Chondrocyte (in vitro differentiated cells): ENCODE measurements at places on chromosomes 12 and 14. TPM values are rescaled to one million over a fixed set of nuclear protein-coding genes. Genes with fewer than 3 reads are reported as not detected.

DNA sequence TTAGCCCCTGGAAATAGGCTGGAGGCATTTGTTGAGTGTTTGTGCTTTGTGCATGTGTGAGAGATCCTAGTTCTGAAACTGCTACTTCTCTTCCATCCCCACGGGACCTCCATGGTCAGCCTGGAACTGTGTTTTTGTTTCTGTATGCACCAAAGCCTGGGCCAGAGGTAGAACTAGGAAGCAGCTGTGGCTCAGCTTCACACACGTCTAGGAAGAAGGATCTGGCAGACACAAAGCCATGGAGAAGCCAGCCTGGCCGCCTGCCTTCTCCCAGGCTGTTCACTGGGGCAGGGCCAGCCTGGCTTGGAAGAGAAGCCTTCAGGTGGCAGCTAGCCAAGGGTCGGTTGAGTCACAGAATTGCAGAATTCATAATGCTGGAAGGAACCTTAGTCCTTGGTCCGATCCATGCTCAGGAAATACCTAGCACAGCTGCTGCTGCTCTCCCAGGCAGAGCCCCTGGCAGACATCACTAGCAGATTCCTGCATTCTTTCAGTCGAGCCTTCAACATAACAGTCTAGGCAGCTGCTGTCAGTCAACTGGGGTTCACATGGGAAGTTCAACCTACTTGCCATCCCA lies 27.0 kb downstream of the RIN3 start:
- DNase-seq = no peak

DNA sequence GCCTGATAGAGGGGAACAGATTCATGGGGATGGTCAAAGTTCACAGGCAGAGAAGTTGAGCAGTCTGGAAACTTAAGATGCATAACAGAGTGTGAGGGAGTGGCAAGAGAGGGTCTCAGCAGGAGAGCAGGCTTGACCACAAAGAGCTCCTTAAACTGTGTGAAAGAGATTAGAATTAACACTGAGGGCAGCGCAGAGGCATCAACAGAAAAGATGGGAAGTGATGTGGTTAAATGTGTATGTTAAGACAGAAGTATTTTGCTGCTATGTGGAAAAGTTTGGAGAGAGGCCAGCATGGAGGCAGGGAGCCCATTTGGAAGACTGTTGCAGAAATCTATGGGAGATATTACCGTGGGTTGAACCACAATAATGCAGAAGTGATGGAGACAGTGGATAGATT lies 122.7 kb upstream of the LMNTD1 start:
- DNase-seq = no peak

- no peak for DNase-seq
These were observed 807.3 kb upstream of the TMEM132C start for GRCh38 chr12:127459687-127460086.

DNA sequence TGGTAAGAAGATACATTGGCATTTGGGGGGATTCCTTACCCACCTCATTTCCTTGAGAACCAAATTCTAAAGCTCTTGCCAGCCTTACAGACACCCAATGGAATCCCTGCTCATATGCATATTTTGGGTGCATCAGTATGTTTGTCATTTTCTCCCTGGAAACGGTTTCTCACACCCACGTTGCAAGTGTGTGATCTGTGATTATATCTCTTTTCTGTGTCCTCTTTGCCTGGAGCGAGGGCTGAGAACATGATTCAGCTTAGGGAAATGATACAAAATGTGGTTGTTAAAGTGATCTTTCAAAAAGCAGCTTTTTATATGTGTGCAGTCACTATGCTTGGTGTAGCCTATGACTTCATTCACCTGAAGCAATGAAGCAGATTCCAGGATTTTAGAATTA lies 52.0 kb downstream of the KCNMB4 start:
- no peak for DNase-seq

GRCh38 chr14:61089126-61089750 lies 108.2 kb downstream of the SLC38A6 start:
- no peak for DNase-seq

DNA sequence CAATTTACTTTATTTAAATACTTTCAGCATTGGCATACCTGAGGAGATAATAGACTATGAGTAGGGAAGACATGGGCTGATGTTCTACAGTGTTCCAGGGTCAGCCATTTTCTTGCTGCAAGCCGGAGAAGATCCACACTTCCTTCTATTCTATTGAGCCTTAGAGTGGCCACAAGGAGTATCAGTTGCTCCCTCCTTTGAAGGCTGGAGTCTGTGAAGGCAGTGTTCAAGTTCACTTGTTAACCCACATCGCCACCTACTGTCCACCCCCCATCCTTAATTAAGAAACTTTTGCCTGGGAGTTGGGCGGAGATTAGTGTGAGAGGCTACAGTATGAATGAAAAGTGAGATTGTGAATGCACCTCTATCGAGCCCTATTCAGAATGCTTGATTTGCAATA lies 666.6 kb downstream of the NRXN3 start:
- no peak for DNase-seq

DNA sequence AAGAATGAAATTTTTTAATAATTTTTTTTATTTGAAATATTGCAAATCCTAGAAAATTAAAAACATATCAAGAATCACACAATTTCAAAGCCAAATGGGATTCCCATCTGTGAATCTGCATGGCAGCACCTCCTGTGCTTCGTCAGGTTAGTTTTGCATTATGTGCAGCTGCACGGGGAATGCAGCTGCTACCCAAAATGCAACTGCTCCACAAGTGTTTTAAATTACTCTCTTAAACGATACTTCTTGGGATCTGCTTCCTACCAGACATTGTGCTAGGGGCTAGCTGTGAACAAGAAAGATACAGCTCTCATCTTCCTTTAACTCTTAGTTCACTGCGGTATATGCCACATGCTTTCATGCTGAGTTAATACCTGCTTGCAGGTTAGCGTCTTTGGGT lies 154.2 kb downstream of the CRADD start:
- no peak for DNase-seq

DNA sequence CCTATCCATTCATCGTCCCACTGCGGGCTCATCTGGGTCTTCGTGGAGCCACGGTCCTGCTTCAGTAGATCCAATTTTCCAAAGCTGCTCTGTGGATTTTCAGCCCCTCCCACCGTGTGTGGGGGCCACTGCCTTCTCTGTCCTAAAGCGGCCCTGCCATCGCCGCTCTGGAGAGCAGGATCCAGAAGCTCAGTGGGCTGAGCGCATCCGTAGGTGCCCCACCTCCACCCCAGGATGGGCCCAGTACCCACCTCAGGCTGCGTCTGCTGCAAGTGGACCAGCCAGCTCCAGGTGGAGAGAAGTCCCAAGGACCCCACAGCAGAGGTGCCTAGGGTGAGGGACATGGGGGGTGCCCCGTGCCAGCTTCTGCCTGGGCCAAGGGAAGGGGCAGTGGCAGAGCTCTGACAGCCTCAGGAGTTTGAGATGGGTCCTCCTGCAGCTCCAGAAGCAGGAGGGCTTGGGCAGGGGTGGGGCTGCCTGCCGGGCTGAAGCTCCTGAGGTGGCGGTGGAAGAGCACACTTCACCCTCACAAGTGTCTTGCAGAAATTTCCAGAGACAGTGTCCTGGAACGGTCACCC lies 148.1 kb upstream of the C14orf180 start:
- DNase-seq = no peak

FOXN4 gene
- total RNA-seq = not detected in 3 replicates

LRRC43 gene
- total RNA-seq = 1.5 to 2.0 TPM (median 1.6 TPM) in 3 replicates

B4GALNT3 gene
- 2.9 to 6.1 TPM (median 3.5 TPM) in 3 replicates for total RNA-seq
